NAMALWA (cell line): ENCODE measurements at places on chromosomes 16 and 17.

DNA sequence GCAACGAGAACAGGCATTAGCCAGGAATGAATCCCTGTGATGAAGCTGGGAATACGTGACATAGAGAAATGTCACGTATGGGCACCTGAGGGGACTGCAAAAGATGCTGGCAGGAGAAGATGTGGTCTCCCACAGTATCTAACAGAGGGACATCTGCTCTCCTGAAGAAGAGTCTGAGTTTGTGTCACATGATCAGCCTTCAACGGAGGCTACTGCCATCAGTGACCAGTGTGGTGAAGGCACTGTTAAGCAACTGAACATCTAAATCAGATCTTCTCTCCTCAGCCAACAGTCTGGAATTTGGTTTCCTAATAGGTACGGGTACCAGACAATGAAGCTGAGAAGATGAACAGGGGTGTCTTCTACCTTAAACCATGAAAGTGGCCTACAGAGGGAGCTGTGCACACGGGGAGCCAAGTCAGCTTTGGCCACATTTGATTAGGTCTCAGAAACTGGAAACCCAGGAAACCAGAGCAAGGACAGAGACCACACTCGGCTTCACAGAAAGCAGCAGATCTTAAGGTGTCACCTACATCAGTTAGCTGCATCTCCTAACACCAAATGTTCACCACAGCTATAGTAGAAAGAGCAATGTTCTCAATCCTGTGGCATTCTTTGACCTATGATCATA, 41.8 kb downstream of the BRD7 start:
- peak; percentile 83 for DNase-seq

DNA sequence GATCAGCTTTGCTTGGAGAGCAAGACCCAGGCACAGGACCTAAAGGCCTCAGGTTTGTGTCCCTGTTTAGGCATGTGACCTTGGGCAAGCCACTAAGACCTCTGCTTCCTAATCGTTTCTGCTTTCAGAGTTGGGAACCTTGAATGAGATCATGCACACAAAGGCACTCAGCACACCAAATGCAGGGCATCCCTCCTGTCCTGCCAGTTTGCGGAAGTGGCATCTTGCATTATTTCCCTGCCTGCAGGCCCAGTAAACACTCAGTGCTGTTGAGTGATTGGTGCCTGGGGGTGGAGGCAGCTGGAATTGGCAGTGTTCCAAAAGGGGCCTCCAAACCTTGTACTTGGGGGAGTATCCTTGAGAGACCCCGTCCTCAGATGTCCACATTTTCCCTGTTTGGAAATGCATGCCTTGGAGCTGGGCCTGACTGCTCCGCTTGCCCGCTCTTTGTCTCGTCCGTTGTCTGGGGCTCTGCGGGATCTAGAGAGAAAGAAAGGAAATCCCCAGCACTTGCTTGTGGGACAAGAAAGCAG, 28.7 kb downstream of the MRM1 start:
- DNase-seq = no peak

DNA sequence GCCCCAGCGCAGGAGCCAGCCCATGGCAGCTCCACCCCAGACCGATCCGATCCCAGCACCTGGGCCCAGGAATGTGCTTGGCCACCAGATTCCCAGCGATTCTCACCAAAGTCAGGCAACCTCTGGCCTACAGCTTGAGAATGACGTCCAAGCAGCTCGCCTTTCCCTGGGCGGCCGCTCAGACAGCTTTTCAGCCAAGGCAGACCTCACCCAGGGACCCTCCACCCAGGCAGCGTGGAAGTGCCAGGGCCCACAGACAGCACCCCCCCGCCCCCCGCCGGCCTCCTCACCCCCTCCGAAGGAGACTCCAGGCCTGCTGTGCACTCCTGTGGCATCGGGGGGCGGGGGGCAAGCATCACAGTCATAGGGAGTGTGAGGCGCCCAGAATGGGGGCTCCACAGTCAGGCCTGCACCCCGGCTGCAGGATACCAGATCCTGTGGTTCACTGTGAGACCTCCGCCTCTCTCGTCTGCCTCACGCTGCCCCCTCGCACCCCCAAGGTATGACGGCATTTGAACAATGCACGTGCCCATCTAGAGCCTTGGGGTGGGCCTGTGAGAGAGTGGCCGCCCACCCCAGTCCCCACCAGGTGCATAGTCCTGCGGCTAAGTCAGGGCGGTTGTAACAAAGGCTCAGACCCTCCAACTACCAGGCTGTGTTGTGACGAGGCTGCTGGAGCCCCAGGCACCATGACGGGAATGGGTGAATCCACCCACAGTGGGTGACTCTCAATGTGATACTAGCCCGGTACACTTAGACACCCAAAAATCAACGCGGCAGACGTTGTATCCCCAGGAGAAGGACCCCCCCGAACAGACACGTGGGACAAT, 6.0 kb downstream of the CEP295NL start:
- no peak for DNase-seq

- no peak for DNase-seq
These were observed 2.7 kb downstream of the WDR45B start for GRCh38 chr17:82645516-82645915.

DNA sequence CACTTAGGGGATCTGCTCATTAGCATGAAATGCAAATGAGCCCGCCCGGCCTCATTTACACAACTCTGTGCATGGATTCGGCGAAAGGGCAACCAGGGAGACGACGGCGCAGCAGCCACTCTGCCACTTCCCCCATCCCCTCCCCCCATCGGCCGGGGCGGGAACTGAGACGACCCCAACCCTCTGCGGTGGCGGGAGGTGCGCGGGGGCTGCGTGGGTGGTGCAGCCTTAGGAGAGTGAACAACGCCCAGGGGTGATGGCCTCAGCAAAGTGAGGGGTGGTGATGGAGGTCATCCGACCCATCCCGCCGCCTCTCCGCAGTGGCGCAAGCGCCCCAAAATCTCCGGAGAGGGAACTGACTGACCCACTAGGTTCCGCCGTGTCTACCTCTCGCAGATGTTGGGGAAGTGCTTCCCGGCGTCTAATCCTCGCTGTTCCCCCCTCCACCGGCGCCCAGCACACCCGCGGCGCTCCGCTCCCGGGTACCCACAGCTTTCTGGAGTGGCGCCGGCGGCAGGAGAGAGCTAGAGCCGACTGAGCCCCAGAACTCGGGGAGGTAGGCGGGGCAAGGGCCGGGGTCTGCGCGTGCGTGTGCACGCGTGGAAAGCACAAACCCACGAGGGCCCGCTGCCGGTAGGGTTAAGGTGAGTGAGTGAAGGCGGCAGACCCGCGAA, 1.4 kb upstream of the CACNA1G start:
- no peak for DNase-seq

- DNase-seq = no peak
These were observed 247.0 kb upstream of the CCL2 start for GRCh38 chr17:34008125-34008524.

DNA sequence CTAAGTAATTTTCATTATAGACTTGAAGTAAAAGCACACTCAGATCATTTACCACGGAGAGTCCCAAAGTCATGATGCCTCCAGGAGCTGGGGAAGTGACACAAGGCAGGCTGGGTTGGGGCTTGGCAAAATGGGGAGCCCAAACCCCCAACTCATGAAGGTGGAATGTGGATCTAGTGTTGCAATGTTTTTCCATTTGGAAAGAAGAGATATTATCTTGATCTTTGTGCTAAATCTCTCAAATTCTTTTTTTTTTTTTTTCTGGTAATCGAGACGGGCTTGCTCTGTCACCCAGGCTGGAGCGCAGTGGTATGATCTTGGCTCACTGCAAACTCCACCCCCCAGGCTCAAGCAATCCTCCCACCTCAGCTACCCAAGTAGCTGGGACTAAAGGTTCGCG, 7.5 kb upstream of the KCNG4 start:
- DNase-seq = no peak

- DNase-seq = no peak
These were observed 5.2 kb downstream of the C17orf50 start for GRCh38 chr17:35765756-35766488.

GRCh38 chr16:1772362-1772907, at the start of gene EME2:
TSS of gene EME2 (plus strand) at chr16:1772810. CDS start at chr16:1773228, 418 bp downstream.
- peak; percentile 83 for DNase-seq

GRCh38 chr17:59643159-59644140, 23.8 kb downstream of the CLTC start:
- DNase-seq = peak; percentile 75

GRCh38 chr17:57956291-57957119, 1.3 kb upstream of the CUEDC1 start:
- peak; percentile 72 for DNase-seq

- peak; percentile 9 for DNase-seq
These were observed 33.4 kb upstream of the GPR139 start for GRCh38 chr16:20107083-20107482.

- DNase-seq = no peak
These were observed 16.5 kb upstream of the AKTIP start for GRCh38 chr16:53519417-53520091.

DNA sequence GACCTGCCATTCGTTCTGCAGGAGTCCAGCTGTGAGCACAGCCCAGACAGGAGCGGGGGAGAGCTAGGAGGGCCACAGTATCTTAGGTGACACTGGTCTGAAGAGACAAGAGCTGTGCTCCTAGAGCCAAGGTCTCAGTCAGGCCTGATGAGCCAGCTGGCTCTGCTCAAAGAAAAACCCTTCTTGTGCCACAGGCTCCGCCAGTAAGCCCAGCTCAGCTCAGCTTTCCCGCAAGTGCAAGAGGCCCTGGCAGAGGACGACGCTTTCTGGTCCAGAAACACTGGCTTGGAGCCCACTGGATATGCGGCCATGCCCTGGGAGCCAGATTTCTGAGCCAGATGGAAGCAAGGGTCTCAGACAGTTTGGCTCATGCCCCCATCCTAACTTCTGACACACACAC, 23.9 kb downstream of the PEMT start:
- no peak for DNase-seq

GRCh38 chr16:88013766-88014251, 62.6 kb downstream of the BANP start:
- no peak for DNase-seq

DNA sequence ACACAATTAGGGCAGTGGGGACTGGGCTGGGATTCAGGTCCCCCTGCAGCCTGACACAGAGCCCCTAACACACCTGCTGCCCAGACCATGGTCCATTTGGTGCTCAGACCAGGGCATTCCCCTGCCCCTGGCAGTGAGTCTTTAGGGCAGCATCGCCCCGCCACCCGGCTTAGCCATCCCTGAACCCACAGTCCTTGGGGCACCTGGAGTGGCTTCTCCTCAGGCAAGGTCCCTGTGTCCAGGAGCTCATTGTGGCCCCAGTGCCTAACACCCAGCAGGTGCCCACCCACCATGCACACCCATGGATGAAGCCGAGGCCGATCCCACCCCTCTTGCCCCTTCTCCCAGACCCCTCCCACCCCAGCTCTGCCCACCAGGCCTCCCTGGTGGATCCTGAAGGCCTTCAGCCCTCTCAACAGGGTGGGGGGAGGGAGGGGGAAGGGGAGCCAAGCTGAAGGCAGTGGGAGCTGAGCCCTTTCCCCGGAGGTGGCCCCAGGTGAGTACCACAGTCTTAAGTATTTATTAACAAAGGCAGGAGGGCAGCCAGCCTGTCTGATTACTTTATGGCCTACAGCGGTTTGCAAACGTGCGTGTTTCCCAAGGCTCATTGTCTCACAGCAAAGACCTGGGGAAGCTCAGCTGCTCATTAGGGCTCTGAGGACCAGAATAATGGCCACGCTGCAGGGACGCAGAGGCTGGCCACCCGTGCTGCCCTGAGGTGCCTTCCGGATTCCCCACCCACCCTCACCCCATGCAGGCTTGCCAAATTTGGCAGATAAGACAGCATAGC, 38.5 kb downstream of the RBFOX3 start:
- DNase-seq = no peak

- no peak for DNase-seq
These were observed 4.8 kb upstream of the ANKRD11 start for GRCh38 chr16:89495121-89495520.

- DNase-seq = peak; percentile 36
These were observed 9.3 kb downstream of the GAS2L2 start for GRCh38 chr17:35743626-35744328.

- no peak for DNase-seq
These were observed 9.3 kb downstream of the PPP1R9B start for GRCh38 chr17:50141026-50141744.

GRCh38 chr17:40538019-40538935, 27.0 kb downstream of the CCR7 start:
- DNase-seq = no peak

DNA sequence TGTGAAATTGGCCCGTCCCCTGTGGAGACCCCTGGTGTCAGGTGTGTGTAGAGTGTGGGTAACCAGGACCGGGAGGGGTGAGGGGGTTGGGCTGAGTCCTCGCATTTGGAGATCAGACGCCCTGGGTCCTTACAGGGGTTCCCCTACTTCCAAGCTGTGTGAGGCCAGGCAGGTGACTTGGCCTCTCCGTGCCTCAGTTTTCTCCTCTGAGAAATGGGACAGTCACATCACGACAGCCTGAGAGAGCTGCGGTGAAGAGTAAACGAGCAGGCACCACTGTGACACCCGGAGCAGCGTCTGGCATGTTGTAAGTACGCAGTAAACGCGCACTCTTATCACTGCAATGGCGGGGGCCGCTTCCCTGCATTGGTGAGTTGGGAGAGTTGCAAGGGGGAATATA, 152.5 kb upstream of the CIBAR2 start:
- no peak for DNase-seq

- DNase-seq = no peak
These were observed 96.4 kb upstream of the NOG start for GRCh38 chr17:56497132-56497531.

DNA sequence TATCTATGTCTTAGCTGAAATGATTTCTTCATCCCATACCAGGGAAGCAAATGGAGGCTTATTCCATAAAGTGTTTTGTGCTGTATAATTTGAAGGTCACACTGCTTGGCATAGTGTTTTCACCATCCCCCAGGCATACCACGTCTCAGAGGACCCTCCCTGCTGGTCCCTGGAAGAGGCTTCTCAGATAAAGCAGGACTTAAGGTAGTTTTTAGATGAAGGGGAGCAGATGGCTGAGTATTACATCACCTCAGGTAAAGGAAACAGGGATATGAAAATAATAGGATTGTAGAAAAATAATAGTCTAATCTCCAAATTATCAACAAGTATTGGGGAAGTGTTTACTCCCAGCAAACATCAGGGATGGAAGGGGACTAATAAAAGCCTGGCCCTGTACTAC, 7.3 kb upstream of the SMG1 start:
- no peak for DNase-seq

DNA sequence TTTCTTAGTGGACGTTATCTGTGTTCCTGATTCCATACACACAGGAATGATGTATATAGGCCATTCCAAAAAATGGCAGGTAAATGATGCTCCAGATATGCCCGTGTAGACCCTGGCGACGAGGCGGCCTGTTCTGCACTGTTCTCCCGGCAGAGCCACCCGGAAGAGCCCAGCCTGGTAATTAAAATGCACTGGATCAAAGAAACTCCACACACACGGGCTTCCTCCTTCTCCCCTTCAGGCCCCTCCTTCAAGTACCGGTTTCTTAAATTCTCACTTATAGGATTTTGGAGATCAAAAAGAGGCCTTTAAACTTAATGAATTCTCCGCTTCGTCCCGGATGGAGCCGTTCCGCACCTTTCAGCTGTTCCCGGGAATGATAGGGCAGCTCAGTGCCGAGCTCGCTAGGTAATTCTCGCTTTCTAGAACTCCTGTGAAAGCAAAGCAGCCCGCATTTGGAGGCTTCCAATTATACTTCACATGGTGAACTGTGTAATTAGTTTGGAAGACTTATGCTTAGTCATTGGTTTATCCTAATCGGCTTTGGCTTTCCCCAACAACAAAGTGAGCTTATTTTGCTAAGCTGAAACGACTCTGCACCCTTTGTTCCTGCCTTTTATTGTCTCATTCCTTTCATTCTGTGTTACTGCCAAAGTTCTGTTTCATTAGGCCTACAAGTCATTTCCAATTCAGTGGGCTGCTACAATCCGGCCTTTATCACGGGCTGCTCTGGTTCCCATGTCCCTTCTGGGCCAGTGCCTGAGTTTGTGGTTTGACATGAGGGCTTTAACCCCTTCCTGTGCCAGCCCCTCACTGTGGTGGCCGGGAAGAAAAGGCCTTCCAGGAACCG, 150.0 kb downstream of the MSI2 start:
- DNase-seq = no peak
